H9 (cell line): ENCODE measurements at places on chromosomes 4 and X.

- H3K27me3 ChIP-seq, result no peaks in the 10 kb centered on the region
- H3K4me3 ChIP-seq, result no peak overlapping the region
- no peak overlapping the region for H3K27ac ChIP-seq
- H3K36me3 ChIP-seq, result peaks cover 3% of the 10 kb centered on the region; the same call in 1 of the 2 replicates
Observed at GRCh38 chrX:150533863-150534262, 34.6 kb upstream of the MTM1 start.

GRCh38 chr4:55125087-55125721 is at the start of gene KDR:
Gene KDR (minus strand): TSS chr4:55125595. CDS start chr4:55125293, 302 bp downstream.
- H3K4me1 ChIP-seq, result no peaks in the 10 kb centered on the region; the same call in 1 of the 2 replicates
- H3K4me3 ChIP-seq, result peak within 1 kb of the TSS; percentile 90
- no peak within 1 kb of the TSS for H3K27ac ChIP-seq
- H3K27me3 ChIP-seq, result no peaks in the 10 kb centered on the region

DNA sequence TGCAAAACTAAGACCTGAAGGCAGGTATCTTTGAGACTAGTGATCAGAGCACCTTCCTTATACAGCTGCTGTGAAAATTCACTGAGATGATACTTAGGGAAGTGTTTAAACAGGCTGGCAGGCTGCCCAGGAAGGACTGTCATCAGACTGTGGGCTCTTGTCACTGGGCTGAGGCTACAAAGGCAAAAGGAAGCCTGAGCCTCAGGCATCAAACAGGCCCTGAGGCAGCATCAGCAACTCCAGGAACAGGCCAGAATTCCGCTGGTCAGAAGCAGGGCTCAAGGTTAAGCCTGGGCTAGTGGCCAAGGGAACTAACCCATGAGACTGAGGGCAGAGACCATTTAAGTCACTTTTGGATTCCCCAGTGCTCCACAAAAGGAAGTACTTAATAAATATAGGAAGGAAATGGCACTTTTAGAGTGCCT is 12.8 kb downstream of the PJA1 start:
- H3K27ac ChIP-seq, result no peak overlapping the region
- peak; percentile 21 for DNase-seq
- H3K4me1 ChIP-seq, result peaks cover 21% of the 10 kb centered on the region; the same call in 1 of the 2 replicates
- H3K27me3 ChIP-seq, result no peaks in the 10 kb centered on the region
- no peak overlapping the region for H3K4me3 ChIP-seq

DNA sequence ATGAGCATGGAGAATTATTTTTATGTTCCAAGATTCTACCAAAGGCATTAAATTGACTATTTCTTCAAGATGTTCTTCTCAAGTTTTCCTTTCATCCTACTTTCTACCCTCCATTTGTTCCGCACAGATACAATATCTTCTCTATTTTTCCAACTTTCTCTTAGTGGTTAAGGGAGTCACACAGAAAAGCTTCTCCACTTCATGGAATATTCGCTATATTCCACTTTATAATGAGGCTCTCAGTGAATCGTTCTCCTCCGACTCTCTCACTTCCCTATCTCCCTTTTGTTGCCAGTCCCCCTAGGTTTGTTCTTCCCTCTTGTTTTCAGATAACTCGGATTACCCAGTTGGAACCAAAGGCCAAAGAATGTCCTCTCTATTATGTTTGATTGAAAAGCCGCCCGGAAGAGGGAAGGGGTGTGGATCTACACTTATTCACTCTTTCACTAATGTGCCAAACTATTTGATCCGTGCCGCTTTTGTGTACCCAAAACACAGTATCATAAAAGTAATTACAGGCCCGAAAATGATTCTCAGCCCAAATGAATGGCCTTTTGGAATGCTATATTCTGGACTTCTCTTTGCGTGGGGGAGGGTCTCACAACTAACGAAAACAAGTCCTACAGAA is 1.2 kb downstream of the SH3D19 start:
- H3K27ac ChIP-seq, result peak overlapping the region; percentile 45
- H3K27me3 ChIP-seq, result no peaks in the 10 kb centered on the region
- no peak for DNase-seq
- peaks cover 2% of the 10 kb centered on the region; the same call in 1 of the 2 replicates for H3K4me1 ChIP-seq
- peak overlapping the region; percentile 90 for H3K4me3 ChIP-seq
- no peaks in the 10 kb centered on the region; the same call in 2 of the 3 replicates for H3K36me3 ChIP-seq

DNA sequence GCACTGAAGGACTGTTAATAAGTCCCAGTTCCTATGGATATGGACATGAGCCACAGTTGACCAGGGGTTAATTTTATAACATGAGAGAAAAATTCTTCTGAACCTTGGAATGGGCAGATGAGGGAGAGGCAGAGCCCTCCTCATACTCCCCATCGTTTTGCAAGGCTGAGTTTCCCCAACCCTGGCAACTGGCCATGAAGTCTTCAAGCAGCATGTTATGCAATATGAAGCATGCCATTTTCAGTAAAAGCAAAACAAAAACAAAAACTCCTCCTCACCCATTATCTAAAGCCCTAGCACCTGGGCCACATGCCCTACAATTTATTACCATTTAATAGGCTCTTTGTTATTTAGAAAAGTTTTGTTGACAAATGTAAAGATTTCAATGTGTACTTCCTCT is 64.5 kb downstream of the GPC4 start:
- peaks cover 4% of the 10 kb centered on the region; the same call in 2 of the 3 replicates for H3K36me3 ChIP-seq
- peaks cover 32% of the 10 kb centered on the region for H3K4me1 ChIP-seq
- peak overlapping the region; percentile 70 for H3K27ac ChIP-seq
- no peak for DNase-seq
- H3K27me3 ChIP-seq, result no peaks in the 10 kb centered on the region

DNA sequence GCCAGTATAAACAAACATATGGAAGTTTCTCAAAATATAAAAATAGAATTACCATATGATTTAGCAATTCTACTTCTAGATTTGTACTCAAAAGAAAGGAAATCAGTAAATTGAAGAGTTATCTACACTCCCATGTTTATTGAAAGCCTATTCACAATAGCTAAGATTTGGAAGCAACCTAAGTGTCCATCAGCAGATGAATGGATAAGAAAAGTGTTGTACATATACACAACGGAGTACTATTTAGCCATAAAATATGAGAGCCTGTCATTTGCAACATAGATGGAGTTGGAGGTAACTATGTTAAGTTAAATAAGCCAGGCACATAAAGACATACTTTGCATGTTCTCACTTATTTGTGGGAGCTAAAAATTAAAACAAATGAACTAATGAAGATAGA is 257.8 kb downstream of the TEX13C start:
- no peak overlapping the region for H3K27ac ChIP-seq
- H3K4me3 ChIP-seq, result no peak overlapping the region
- H3K36me3 ChIP-seq, result peaks cover 8% of the 10 kb centered on the region
- DNase-seq, result no peak
- H3K27me3 ChIP-seq, result no peaks in the 10 kb centered on the region
- H3K4me1 ChIP-seq, result no peaks in the 10 kb centered on the region

DNA sequence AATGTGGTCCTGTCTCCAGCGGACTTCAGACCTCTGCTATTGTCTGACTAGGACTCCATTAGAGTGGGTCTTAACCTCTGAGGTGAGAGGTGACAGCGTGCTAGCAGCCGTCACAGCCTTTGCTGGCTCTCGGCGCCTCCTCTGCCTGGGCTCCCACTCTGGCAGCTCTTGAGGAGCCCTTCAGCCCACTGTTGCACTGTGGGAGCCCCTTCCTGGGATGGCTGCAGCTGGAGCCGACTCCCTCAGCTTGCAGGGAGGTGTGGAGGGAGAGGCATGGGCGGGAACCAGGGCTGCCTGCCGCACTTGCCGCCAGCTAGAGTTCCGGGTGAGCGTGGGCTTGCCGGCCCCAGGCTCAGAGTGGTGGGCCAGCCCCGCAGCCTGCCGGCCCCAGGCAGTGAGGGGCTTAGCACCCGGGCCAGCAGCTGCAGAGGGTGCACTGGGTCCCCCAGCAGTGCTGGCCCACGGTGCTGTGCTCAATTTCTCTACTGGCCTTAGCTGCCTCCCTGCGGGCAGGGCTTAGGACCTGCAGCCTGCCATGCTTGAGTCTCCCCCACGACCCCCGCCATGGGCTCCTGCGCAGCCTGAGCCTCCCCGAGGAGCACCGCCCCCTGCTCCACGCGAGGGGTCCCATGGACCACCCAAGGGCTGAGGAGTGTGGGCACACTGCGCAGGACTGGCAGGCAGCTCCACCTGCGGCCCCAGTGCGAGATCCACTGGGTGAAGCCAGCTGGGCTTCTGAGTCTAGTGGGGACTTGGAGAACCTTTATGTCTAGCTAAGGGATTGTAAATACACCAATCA is 163.4 kb upstream of the ITM2A start:
- H3K4me3 ChIP-seq, result no peak overlapping the region
- H3K36me3 ChIP-seq, result peaks cover 6% of the 10 kb centered on the region; the same call in 2 of the 3 replicates
- DNase-seq, result no peak
- H3K4me1 ChIP-seq, result no peaks in the 10 kb centered on the region
- H3K27me3 ChIP-seq, result no peaks in the 10 kb centered on the region
- H3K27ac ChIP-seq, result no peak overlapping the region

- peaks cover 21% of the 10 kb centered on the region; the same call in 1 of the 2 replicates for H3K27me3 ChIP-seq
- peaks cover 6% of the 10 kb centered on the region; the same call in 1 of the 2 replicates for H3K36me3 ChIP-seq
Observed at GRCh38 chrX:40174854-40175510, 77.2 kb upstream of the BCOR start.

- H3K4me1 ChIP-seq, result no peaks in the 10 kb centered on the region
- no peaks in the 10 kb centered on the region for H3K36me3 ChIP-seq
- no peak for DNase-seq
- H3K27ac ChIP-seq, result no peak overlapping the region
- H3K4me3 ChIP-seq, result no peak overlapping the region
Observed at GRCh38 chr4:144090744-144091143, 49.8 kb downstream of the GYPA start.

DNA sequence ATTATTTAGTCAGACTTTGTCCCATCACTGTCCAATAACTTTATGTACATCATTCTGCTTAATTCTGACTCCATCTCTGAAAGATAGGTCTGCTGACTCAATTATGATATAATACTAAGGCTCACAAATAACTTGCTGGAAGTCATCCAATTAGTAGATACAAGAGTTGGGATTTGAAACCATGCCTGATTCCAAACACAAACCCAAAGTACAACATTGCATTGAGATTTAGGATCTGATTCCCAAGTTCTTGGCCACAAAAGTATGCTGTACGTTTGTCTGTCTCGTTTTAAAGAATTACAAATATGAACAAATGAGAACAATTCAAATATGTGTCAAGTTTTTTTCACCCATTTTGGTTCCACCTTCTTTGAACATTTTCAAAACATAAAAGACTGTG is 108.8 kb downstream of the AMELX start:
- no peak for DNase-seq
- no peaks in the 10 kb centered on the region for H3K4me1 ChIP-seq
- no peak overlapping the region for H3K4me3 ChIP-seq

DNA sequence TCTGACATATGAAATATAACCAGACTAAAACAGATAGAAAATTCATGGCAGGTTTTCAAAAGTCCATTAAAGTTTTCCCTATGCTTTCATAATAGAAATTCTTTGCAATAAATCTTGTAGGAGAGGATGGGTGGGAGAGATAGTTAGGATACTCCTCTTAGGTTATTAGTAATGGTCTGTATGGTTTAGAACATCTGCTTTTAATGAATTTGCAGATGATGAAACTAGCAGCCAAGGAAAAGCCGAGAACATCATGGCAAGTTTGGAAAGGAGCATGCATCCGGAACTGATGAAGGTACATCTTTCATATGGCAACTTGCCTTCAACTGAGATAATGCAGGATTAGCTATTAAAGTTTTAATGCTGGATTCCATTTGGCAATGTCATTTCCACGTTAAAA is 70.7 kb downstream of the DOCK11 start:
- H3K36me3 ChIP-seq, result peaks cover 9% of the 10 kb centered on the region
- H3K4me3 ChIP-seq, result no peak overlapping the region
- no peak overlapping the region for H3K27ac ChIP-seq
- H3K27me3 ChIP-seq, result no peaks in the 10 kb centered on the region
- no peak for DNase-seq

GRCh38 chr4:83757121-83757621 is 221.3 kb downstream of the GPAT3 start:
- H3K4me3 ChIP-seq, result no peak overlapping the region
- H3K27me3 ChIP-seq, result no peaks in the 10 kb centered on the region
- H3K27ac ChIP-seq, result no peak overlapping the region
- H3K36me3 ChIP-seq, result no peaks in the 10 kb centered on the region; the same call in 2 of the 3 replicates

DNA sequence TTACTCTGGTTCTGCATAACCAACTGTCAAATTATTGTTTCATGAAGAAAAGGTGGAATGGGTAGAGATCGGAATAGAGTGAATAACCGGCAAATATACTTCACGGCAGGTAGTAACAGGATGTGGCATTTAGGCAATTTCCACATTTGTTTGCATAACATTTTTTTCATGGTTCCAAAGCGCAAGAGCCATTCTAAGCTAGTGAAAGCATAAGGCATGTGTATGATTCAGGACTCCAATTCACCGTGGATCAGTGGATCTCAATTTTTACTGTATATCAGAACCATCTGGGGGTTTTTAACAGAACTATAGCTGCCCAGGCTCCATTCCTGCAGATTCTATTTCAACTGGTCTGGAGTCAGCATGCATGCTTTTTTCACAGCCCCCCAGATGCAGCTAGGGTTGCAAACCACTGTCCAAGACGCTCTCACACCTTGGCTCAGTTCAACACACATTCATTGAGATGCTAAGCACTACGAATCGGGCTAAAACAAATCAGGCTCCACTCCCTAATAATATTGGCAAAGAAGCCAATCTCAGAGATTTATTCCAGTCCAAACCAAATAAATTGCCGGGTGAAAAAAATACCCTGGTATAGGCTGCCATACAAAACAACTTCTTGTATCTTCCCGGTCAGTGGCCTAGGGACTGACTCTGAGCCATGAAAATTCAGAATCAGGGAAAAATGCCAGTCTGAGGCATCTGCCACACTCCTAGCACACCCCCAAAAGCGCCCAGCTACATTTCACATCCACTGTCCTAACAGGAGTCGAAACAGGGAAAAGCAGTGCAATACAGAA is 30.0 kb downstream of the AFAP1 start:
- H3K27ac ChIP-seq, result no peak overlapping the region
- H3K4me3 ChIP-seq, result no peak overlapping the region
- no peaks in the 10 kb centered on the region for H3K36me3 ChIP-seq

GRCh38 chr4:127007305-127007704 is 625.5 kb upstream of the INTU start:
- no peak overlapping the region for H3K4me3 ChIP-seq
- H3K27me3 ChIP-seq, result no peaks in the 10 kb centered on the region
- H3K4me1 ChIP-seq, result no peaks in the 10 kb centered on the region
- DNase-seq, result no peak

GRCh38 chr4:114694770-114695169 is 96.2 kb downstream of the UGT8 start:
- H3K27ac ChIP-seq, result no peak overlapping the region
- no peaks in the 10 kb centered on the region for H3K36me3 ChIP-seq
- no peaks in the 10 kb centered on the region for H3K27me3 ChIP-seq
- H3K4me3 ChIP-seq, result no peak overlapping the region
